ENCODE measurements at places on chromosomes 1 and 21.

DNA sequence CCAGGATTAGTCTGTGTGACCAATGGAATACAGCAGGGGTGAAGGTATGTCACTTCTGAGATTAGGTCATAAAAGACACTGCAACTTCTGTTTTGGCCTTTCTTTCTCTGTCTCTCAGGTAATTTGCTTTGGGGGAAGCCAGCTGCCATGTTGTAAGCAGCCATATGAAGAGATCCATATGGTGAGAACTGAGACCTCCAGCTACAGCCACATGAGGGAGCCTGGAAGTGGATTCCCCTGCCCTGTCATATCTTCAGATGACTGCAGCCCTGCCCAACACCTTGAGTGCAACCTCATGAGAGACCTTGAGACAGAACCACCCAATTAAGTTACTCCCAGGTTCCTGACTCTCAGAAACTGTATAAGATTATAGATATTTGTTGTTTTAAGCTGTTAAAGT is 70.1 kb upstream of the ESRRG start:
- DNase-seq: no peak

- no peak for DNase-seq
These were observed 73.3 kb upstream of the ZC3H11B start for GRCh38 chr1:219686171-219686570.

GRCh38 chr21:16342932-16343331 is 613.1 kb downstream of the USP25 start:
- DNase-seq: no peak

- DNase-seq: no peak
These were observed 18.2 kb upstream of the MX1 start for GRCh38 chr21:41407541-41408460.

DNA sequence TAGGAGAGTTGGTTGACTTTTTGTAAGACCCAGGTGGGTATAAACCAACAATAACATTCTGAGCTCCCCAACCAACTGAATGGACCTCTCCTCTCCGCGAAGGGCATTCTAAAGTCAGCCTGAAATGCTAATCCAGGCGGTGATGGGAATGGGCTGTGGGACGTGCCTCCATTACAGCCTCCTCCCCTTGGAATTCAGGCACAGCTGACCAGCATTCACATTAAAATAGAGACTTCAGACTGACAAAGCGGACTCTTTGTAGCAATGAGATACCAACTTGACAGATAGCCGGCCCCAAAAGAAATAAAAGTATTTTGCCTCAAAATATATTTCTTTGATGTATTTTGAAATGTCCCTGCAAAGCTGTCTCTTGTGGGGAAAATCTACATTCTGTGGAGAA is 101.7 kb downstream of the KIF26B start:
- DNase-seq: no peak

GRCh38 chr21:15363921-15364320 is 299.1 kb upstream of the NRIP1 start:
- no peak for DNase-seq

GRCh38 chr1:18539171-18539570 is 58.4 kb downstream of the KLHDC7A start:
- DNase-seq: no peak

GRCh38 chr1:227134686-227135314 is 183.5 kb downstream of the CDC42BPA start:
- DNase-seq: no peak

Measured in stimulated activated CD8-positive, alpha-beta memory T cell treated with anti-CD3 and anti-CD28 coated beads, Interleukin-4, amount 100 ng/mL, for 1 hour (primary cell).